ENCODE measurements at places on chromosomes 3 and 15.

- DNase-seq, result no peak
Observed at GRCh38 chr3:60497902-60498301, 753.4 kb downstream of the FHIT start.

- DNase-seq, result no peak
Observed at GRCh38 chr3:65303431-65303830, 615.6 kb upstream of the ADAMTS9 start.

- no peak for DNase-seq
Observed at GRCh38 chr15:83178869-83179325, 28.7 kb downstream of the HDGFL3 start.

- no peak for DNase-seq
Observed at GRCh38 chr3:85939074-85939482, 980.3 kb downstream of the CADM2 start.

GRCh38 chr3:100072326-100073048 is 41.8 kb downstream of the FILIP1L start:
- peak; percentile 90 for DNase-seq

Data from HL-60 (cell line).